ENCODE measurements at places on chromosomes 4 and X.
A peak's percentile ranks its signal among the peaks of the same experiment; 100 is the strongest.

DNA sequence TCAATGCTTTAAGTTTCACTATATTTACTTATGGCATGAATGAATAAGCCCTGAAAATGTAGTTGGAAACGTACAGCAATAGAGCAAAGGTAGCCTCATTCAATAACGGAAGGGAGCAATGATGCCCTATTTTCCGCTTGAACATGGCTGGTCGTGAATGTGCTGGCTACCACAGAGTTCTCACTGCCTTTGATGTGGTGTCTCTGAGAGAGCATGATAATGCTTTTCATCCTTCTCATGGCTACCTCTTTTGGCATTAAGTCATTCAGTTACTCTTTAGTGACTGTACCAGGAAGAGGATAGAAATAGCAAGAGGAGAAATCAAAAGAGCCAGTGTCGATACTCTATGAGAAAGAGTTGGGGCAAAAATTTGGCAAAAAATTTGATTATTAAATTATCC is 308.0 kb downstream of the PPP3CA start:
- no peak for DNase-seq

DNA sequence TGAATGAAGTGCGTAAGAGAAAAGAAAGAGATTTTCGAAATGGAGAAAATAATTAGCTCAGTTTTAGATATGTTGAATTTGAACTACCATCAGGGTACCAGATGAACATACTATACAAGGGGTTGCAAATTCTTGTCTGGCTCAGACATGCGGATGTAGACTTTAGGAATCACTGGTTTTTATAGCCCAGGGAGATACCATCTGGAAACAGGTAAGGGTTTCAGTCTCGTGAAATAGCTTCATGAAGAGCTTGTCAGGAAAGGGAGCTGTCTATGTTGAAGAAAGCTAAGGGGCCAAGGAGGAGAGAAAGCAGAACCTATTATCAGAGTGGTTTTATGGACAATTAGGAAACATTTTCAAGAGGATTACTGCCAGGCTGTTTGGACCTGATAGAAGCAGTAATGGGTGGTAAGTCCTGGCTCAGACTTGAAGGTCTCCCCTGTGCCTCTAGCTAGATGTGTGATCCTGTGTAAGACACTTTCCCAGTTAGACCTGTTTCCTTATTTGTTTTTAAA is 6.7 kb downstream of the RAB9A start:
- no peak for DNase-seq

GRCh38 chr4:16092682-16093319 is 9.0 kb upstream of the PROM1 start:
- no peak for DNase-seq

GRCh38 chrX:118062048-118062789 is 54.4 kb downstream of the KLHL13 start:
- DNase-seq, result no peak

- no peak for DNase-seq
Observed at GRCh38 chr4:168441412-168441811, 38.9 kb downstream of the DDX60L start.

- DNase-seq, result peak; percentile 9
Observed at GRCh38 chr4:176357359-176358082, 37.8 kb downstream of the SPCS3 start.

GRCh38 chr4:26589705-26590104 is 5.8 kb downstream of the TBC1D19 start:
- no peak for DNase-seq

- DNase-seq, result no peak
Observed at GRCh38 chr4:80705311-80705710, 325.2 kb upstream of the BMP3 start.

GRCh38 chrX:138484451-138484850 is 227.1 kb downstream of the FGF13 start:
- no peak for DNase-seq

DNA sequence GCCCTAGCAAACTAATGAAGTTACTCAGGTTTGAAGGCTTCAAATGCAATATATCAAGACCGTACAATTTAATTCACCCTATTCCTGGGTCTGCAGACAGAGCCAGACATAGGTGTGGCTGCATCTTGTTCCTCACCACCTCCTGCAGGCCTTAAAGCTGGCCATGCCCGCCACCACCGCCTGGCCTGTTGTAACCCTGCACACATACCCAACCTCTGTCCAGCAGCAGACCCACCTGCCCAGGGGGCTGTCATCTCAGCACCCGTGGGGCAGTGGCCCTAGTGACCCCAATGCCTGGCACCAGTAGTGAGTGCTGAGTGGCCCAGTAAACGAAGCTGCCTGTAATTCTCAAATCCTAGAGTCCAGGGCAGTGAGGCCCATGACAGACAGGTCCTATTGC is 40.7 kb downstream of the ZBTB49 start:
- DNase-seq, result no peak

- DNase-seq, result no peak
Observed at GRCh38 chrX:148804579-148805355, 304.4 kb downstream of the AFF2 start.

DNA sequence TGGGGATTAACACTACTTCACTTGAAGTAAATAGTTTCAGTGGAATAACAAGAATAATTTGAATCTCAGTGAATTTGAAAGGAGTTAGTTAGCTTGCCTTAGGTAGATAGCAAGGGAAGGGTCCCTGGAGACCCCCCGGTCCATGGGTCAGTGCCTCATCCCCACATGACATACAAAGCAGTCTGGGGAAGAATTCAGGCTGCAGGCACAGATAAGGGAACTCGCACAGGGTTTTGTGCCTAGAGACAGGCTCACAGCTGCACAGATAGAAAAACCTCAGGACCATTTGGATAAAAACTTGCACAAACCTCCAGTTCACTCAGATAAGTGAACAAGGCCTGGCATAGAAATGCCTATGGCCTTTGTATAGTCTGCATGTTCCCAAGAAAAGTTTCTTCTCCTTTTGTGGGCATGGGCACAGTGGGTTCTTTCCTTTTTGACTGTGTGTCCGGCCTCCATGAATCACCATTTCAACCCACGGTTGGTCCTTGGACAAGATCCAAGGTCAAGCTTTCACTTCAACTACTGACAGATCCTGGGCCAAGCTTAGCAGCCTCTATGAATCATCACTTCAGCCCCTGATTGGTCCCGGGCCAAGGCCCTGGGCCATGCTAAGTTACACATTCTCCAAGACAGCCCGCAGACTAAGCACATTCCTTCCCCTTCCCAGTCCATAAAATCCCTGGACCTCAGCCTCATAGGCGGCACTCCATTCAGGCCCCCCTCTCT is 108.3 kb upstream of the KLHL4 start:
- DNase-seq, result no peak

DNA sequence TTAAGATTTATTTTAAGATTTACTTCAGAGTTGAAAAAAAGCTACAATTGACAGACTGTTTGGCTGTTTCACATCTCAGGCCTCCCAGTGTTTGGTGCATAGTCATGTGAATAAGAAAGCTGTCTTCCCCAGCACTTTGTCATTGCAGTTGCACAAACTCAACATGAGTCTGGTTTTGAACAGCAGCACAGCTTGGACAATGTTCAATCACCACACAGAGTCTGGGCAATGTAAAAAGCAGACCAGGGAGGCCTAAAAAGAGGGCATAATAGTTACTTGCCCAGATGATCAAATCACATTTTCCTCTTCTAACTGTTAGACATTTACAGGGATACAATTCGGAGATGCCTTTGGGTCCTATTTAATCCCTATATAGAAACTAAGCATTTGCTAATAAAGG is 1055.0 kb downstream of the RPA4 start:
- no peak for DNase-seq

DNA sequence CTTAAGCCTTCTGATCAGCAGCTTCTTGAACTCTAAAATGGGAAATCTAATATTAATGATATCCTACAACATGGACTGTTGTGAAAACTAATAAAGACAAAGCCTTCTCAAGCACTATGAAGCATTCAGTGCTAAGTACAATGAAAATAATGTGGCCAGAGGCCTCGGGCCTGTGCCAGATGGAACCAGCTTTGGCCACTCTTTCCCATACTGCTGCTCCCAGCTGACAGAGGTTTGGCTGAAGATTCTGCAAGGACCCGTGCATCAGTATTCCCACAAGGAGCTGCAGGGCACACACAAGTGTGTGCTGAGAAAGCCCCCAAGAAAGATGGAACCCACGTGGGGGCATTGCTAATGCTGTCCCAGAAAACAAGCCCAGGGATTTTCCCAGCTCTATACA is 60.5 kb upstream of the RPL34 start:
- no peak for DNase-seq

- no peak for DNase-seq
Observed at GRCh38 chr4:100841911-100842310, 324.1 kb upstream of the EMCN start.

DNA sequence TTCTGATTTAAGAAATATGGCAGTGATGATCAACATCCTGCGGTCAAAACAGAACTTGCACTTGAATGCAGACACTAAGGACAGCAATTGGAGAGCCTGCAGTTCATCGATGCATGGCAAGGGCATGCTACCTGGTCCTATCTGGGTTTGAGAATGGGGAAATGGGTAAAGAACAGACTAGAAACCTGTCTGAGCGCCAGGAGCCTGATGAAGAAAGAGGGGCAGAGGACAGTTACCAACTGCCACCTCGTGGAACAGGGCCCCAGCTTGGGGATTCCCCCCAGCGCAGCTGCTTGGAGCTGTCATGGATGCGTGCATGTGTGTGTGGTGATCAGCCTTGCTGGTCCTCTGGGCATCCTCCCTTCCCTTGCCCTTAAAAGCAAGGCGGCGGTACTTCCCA is 30.2 kb upstream of the NKRF start:
- no peak for DNase-seq

GRCh38 chr4:128869776-128870509 is 60.4 kb downstream of the JADE1 start:
- DNase-seq, result no peak

DNA sequence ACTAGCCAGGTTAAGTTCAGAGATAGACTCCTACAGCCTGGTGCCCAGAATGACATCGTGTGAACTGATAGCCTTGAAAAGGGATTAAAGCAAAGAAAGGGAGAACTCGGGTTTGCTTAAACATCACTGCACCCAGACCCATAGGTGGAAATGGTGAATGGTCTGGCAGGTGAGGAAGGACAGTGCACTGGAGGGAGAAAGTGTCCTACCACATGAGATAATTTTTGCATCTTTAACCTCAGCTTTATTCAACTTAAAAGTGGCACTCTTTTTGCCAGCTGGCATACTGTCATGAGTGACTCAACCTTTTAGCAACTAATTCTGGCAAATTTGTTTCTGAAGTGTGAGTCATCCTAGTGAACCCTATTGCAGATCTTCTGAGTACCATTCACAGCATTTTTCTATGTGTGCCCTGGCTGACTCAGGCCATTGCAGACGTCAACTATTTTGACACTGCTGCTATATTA is 53.0 kb upstream of the DAPP1 start:
- no peak for DNase-seq

DNA sequence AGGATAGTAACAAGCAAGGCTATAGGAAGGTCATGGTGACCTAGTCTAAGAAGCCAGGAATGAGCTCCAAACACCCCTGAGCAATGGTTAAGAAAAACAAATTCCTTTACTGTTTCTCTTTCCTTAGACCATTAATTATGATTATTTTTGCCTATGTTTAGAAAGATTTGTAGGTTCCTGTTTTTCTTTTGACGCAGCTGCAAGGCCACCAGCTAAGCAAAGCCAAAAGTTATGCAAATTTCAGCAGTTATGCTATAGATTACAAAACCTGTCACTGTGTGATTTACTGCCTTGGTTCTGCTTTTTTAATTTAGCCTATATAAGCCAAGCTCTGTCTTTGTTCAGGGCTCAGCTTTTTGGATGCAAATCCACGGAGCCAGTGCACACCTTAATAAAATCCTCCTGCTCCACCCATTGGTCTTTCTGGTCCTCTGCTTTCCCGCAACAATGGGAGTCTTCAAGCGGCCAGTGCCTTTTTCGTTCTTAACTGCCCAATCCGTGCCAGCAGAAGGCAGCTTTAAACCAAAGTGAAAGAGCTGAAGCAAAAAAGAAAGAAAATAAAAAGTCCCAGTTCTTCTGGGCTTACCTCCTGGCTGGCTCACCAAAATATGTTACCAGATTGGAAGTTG is 1.4 kb upstream of the CEP135 start:
- peak; percentile 11 for DNase-seq

- no peak for DNase-seq
Observed at GRCh38 chr4:93981594-93981993, 153.0 kb downstream of the ATOH1 start.

DNA sequence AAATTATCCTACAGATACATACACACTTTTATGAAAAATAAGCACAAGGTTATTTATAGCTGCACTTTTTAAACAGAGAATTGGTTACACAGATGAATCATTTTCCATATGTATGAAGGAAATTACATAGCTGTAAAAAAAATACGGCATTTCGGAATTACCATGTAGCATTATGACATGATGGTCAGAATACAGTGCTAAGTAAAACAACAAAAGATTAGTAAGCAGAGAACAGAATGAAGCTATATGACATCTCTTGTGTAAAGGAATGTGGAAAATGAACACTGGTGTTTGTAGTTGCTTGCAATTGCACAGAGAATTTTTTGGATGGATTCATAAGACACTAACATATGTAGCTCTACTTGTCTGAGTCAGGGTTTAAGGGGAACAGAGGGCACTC is 1222.0 kb upstream of the PRKX start:
- no peak for DNase-seq

DNA sequence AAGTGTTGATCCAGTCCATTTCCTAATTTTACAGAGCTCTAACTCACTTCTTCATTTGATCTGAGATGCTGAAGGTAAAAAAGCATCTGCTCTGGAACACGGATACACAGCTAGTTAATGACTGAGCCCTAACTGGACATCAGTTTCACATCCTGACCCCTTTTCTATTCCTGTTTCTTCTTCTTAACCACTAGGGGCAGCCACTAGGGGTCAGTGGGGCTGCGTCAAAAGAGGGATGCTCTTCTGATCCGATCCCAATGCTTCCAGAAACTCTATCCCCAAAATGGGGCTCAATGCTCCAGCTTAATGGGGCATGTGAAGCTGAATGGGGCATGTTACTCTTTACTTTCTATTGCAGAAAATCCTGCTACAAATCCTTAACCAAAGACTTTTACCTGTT is 33.4 kb upstream of the PHKA2 start:
- peak; percentile 22 for DNase-seq

- no peak for DNase-seq
Observed at GRCh38 chr4:158825433-158826036, 56.7 kb downstream of the FNIP2 start.

- no peak for DNase-seq
Observed at GRCh38 chr4:115720611-115721010, 607.2 kb upstream of the NDST4 start.

DNA sequence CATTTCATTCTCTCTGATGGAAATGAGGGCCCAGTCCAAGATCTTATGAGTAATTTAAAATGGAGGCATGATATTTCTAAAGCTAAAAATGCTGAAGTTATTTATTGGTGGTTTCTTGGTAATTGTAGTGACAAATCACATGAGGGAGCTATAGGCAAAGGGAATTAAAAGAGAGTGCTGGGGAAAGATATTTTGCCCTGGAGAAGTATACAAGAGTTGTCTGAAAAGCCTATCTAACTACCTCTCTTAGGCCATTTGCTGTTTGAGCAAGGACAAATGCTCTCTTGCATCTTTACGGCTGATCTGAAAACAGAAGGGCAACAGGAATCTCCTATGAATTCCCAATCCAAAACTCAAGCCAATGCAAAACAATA is 89.4 kb downstream of the FMR1NB start:
- DNase-seq, result no peak

- no peak for DNase-seq
Observed at GRCh38 chr4:156420623-156421022, 467.0 kb upstream of the CTSO start.

All from GM12892 (cell line).